Sigmoid colon (tissue), 7 donors: ENCODE measurements at places on chromosomes 4 and X. TPM values are rescaled to one million over a fixed set of nuclear protein-coding genes. Genes with fewer than 3 reads are reported as not detected.

SSX3 gene
- not detected for total RNA-seq

DNA sequence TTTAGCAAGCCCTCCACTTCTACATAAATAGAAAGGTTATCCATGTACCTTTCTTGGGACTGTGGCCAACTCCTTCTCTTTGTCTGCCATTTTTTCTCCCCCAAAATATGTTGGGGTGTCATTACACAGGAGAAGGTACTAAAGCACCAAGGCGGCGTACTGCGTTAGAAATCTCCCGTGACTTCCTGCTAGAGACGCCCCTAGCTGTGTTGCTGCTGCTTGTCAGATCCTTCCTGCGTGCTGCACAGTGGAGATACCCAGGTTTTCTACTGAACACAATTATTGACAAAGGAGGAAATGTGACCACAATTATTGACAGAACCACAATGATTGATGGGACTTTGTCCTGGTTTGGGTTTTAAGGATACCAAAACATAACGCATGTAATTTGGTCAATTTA is 97.7 kb downstream of the EFHC2 start:
- DNase-seq, result no peak

GRCh38 chr4:61319156-61319555 is 119.0 kb downstream of the ADGRL3 start:
- no peak for DNase-seq

GRCh38 chrX:7711167-7711566 is 131.8 kb upstream of the VCX start:
- no peak for DNase-seq

GRCh38 chrX:106783716-106784115 is 18.8 kb upstream of the TBC1D8B start:
- no peak for DNase-seq

GRCh38 chr4:126238013-126238412 is 923.3 kb downstream of the FAT4 start:
- no peak for DNase-seq

DNA sequence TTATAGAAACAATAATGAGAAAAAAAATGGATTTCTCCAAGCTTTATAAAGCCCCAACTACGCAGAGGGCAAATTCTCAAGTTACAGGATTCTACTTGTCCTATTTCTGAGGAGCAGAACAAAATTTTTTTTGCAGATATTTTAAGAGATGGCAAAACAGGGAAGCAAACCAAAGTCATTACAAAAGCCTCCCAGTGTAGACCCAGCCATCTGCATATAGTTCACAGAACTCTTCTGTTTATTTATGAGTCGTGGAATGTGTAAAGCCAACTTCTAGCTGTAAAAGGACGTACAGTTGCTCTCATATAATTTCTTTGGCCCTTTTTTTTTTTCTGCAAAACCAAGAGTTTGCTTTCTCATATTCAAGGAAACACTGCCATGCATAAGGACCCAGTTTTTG is 120.4 kb downstream of the PCDH7 start:
- DNase-seq, result no peak

SOD3 gene
- 164 TPM for total RNA-seq

GRCh38 chr4:22730021-22730420 is 37.3 kb downstream of the GBA3 start:
- no peak for DNase-seq

DNA sequence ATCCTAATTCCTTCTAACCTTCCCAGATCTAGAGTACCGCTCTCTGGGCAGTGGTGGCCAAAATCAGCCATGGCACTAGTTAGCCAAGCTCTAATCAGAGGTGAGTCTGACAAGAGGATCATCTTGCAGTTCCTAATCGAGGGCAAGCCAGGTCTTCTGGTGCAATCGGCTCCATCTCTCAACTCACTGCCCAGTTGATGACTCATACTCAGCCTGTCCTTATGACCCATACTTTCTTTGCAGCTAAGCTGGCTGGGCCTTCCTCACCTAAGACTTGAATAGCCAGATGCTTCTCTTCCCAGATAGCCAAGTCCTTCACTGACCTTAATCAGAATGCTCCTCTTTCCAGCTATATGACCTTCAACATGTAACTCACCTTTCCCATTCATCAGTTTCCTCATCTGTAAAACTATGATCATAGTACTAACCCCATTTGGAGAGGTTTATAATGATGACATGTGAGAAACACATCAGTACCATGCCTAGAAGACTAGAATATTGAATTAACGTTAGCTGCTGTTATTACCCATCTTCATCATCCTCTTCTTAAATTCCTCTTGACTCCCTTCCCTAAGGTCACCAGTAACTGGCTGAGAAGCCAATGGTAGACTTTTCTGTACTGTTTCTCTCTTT is 57.1 kb downstream of the RELL1 start:
- peak; percentile 77 for DNase-seq

DNA sequence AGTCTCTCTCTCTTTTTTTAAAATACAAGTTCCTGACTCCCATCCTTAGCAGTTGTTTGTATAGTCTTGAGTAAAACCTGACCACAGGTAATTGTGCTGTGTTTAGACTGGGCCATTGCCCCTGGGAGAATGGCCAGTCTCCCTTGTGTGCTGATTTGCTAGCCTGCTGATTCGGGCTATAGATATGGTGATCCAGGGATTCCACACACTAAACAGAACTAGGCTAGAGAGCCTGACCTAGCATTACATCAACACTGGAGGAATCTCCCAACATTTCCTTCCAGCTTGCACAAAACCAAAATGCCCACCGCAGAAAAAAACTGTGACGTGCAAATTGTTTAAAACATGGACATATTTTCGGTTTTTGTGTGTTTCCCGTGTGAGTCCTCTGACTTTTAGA is 5.1 kb downstream of the UPRT start:
- no peak for DNase-seq

DNA sequence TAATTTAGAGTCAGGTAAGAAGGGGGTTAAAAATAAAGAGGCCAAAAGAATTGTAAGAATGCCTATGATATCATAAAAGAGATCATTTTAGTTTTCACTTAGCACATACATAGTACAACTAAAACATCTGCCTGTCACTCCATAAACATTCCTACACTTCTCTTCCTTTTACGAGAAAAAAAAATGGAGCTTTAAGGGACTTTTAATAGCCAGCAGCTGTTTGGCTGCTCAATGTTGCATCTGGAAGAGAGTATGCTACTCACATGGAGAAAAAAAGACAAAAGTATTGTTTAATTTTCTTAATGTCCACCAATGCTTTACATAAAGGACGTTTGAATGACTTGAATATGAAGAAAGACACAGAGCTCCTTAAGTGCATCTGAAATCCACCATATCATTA is 48.7 kb upstream of the TNIP3 start:
- DNase-seq, result no peak

DNA sequence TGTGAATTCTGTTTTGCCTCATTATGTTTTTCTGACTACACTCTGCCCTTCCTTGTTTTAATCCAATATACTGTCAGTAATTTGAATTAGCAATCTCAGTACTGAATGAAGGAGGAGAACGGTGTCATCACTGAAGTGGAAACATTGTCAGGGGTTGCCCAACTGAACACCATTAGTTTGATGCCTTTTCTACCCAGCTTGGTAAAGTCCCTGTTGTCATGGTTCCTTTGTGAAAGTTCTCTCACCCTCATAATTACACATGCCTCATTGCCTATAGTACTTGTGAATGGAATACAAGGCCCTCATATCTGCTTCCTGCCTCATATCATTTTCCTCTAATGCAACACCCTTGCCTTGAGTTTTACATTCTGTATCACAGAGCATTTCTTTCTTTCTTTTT is 76.9 kb downstream of the RRAGB start:
- DNase-seq, result no peak

- DNase-seq, result no peak
These were observed 498.9 kb downstream of the GLUD2 start for GRCh38 chrX:121546317-121546716.

HSD17B10 gene
- 67.4 TPM for total RNA-seq

- no peak for DNase-seq
These were observed 193.0 kb upstream of the C1QTNF7 start for GRCh38 chr4:15234856-15235126.

GRCh38 chr4:159051245-159052071 is 51.4 kb upstream of the RAPGEF2 start:
- DNase-seq, result no peak

DNA sequence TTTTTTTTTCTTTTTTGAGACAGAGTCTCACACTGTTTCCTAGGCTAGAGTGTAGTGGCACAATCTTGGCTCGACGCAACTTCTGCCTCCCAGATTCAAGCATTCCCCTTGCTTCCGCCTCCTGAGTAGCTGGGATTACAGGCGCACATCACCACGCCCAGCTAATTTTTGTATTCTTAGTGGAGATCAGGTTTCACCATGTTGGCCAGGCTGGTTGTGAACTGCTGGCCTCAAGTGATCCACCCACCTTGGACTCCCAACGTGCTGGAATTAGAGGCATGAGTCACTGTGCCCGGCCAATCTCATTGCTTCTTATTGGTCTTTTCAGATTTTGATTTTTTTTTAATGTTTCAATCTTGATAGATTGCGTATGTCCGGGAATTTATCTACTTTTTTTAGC is 124.4 kb downstream of the NBDY start:
- DNase-seq, result no peak

RPL39 gene
- 7,662 TPM for total RNA-seq

- no peak for DNase-seq
These were observed 588 bp downstream of the ART3 start for GRCh38 chr4:76074993-76075600.

DNA sequence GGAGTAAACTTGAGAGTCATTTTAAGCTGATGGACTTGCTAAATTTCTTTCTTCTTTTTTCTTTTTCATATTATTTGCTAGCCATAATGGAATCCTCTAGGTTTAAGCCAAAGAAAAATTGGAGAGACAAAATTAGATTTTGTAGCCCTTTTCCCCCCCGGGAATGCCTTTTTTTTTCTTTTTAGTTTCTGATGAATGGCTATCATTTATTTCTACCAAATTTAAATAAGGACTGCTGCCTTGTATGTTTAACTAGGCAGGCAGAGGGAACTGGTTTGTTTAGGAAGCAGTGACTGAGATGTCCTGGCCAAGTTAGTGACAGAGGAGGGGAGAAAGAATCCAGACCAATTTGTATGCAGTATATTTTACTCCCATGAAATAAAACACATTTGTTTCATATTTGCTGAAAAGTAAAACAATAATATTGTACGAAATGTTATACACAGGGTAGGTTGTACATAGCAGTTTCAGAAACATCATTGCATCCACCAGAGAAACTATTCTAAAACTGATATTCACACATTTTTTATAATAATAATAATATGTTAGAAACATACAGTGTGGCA is 5.7 kb downstream of the PITX2 start:
- DNase-seq, result no peak

DNA sequence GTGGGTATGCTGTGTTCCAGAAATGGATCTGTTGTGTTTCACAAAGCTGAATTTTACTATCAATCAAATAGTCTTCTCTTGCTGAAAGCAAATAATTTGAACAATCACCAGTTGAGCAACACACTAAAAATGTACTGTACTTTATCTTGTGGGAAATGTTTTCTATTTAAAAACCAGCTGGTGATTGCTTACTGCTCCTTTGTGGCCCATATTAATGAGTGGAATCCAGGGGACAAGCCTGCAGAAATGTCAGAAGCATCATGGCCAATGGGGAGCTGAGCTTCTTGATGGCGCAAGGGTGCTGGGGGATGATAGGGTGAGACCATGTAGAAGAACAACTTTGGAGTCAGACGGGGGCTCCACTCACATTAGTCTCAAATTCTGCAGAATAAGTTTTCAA is 346.2 kb downstream of the ARHGAP10 start:
- DNase-seq, result no peak

DNA sequence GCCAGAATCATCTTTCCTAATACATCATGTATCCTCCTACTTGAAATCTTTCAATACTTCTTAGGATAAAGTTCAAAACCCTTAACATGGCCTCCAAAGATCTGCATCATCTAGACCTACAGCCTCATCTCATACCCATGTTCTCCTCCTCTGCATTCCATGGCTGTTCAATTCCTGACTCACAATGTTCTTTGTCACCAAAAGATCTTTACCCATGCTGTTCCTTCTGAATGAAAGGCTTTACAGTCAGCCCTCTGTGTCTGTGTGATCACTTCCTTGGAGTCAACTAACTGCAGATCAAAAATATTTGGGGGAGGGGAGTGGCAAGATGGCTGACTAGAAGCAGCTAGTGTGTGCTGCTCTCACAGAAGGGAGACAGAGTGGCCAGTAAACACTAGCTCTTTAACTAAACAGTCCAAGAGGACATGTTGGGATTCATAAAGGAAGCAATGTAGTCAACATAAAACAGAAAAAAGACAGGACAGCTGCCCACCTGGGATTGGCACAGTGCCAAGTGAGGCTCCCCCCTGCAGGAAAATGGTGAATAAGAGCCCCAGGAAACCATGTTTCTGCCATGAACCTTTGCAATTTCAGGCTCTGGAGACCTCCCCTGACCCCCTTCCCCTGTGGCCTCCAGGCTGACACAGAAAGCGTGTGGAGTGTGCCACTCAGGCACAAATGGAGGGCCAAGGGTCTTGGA is 31.9 kb downstream of the CBR4 start:
- no peak for DNase-seq

MYOZ2 gene
- total RNA-seq, result 0.82 TPM

- no peak for DNase-seq
These were observed 6.0 kb upstream of the VSIG4 start for GRCh38 chrX:66045894-66046293.

MAGEA10 gene
- not detected for total RNA-seq

DNA sequence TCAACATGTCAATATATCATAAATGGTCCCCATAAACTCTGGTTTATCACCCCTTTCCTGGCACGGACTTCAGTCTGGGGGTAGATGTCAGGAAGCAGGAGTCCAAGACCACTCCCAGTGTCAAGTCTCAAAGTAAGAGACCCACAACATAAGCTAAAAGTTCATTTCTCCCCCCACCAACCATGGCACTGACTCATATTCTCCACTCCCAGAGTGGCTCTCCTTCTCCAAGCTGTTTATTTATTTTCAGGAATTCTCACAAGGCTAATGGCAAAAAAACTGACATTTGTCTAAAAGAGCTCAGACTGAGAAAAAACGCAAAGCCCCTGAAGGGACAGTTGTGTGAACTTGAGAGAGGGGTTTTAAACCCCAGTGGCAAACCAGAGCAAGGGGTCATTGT is 217.0 kb downstream of the RAB28 start:
- no peak for DNase-seq

GRCh38 chrX:21661316-21661715 is 3.2 kb upstream of the KLHL34 start:
- DNase-seq, result no peak
